ENCODE measurements at places on chromosomes 3 and 15. TPM values are rescaled to one million over a fixed set of nuclear protein-coding genes. Genes with fewer than 3 reads are reported as not detected.

The RRP9 gene
- 26.3 TPM for total RNA-seq

The PRSS50 gene
- total RNA-seq = not detected

The PPP1R14D gene
- total RNA-seq = not detected

The OR5AC2 gene
- not detected for total RNA-seq

The GOLGA8R gene
- 0.86 TPM for total RNA-seq

The ECE2 gene
- total RNA-seq = not detected

DNA sequence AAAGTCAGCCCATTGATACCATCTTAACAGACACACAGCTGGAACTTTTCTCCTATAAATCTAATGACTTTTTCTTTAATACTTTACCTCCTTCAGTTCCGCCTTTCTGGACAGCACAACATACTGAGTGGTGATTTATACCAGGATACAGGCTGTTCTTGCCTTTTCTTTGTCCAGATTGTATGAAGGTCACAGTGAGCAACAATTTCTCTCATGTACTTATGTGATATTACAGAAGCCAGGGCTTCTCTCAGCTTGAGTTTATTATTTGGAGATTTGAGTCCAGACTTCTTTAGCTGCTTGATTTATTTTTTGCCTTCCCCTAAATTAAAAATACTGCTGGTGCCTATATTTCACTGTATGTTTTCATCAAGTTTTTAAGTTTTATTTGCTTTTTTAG is 976.0 kb downstream of the ROBO2 start:
- DNase-seq = no peak

DNA sequence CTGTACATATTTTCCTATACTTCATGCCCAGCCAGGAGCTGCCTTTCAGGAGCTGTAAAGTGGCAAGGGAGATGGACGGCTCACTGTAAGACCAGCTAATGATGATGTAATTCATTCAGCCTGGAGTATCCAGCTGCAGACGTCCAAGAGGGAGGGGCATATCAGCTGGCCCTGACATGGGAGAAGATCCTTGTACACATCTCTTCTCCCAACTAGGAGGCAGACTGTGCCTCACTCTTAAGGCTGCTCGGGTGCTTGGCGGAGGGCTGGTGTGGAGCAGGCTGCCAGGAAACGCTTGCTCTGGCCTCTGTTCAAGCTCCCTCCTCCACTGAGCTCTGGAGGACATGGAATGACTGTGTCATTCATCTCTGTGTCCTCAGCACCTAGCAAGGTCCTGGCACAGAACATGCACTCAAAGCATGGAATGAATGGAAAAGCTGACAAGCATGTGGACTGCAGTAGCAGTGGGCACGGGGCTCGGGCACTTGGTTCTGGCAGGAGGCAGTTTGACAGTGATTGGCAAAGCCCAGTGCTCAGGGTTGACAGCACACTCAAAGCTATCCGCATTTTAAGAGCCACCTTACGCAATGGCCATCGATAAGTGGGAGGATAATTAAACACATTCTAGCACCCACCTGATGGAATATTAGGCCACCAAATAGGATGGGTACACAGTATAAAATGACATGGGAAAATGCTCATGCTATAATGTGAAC is 72.4 kb downstream of the TBC1D2B start:
- DNase-seq = peak; percentile 53

DNA sequence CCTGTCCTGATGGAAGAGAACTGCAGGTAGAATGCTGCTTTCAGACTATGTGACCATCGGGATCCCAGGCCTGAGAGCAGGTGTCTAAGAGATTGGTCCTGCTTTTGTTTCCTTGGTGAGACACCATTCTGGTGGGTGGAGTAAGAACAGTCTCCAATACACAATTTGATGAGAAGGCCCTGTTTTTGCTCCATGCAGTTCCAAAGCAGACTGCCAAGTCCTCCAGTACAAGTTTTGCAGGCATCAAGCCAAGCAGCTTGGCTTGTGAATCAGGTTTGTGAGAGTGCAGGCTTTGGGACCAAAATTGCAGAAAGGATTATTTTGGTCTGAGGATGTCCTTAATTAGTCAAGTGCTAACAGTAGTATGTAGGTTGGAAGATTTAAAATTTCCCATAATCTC is 381.6 kb downstream of the FOXP1 start:
- DNase-seq = peak; percentile 14

GRCh38 chr15:68078365-68078764 is 24.2 kb downstream of the PIAS1 start:
- no peak for DNase-seq

DNA sequence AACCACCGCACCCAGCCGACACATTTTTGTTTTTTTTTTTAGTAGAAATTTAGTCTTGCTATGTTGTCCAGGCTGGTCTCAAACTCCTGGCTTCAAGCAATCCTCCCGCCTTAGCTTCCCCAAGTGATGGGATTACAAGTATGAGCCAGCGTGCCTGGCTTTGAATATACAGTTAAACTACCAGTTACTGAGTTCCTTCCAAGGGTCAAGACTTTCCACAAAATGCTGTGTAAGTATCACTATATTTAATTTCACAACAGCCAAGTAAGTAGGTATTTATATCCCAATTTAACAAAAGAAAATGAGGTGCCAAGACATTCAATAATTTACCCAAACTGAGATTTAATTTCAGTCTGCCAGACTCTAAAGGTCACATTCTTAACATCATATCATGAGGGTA is 181.3 kb upstream of the TMC3 start:
- DNase-seq = no peak

DNA sequence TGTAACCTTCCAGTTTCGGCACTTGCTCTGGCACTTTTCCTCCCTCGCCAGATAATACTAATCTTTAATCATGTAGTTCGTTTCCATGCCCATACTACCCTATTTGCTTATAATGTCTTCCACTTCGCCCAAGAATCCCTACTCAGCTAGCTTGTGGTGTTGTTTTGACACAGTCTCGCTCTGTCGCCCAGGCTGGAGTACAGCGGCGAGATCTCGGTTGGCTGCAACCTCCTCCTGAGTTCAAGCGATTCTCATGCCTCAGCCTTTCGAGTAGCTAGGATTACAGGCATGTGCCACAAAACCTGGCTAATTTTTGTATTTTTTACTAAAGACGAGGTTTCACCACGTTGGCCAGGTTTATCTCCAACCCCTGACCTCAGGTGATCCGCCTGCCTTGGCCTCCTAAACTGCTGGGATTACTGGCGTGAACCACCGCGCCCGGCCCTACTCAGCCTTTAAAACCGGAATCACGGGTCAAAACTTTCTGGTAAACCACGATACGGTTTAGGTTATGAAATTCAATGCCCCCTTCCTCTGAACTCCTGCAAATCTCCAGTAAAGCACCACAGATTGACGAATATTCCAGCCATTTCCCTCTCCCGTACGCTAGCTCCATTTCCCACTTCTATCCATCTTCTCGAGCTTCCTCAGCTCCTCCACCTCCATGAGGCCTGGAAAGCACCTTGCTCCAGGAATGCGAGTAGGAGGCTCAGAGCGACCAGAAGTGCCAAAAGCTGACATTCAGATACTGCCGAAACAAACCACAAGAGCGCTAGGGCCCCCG is 878 bp upstream of the RAD51 start:
- DNase-seq = no peak

- DNase-seq = no peak
Observed at GRCh38 chr3:101642441-101642840, 34.5 kb downstream of the ZBTB11 start.

DNA sequence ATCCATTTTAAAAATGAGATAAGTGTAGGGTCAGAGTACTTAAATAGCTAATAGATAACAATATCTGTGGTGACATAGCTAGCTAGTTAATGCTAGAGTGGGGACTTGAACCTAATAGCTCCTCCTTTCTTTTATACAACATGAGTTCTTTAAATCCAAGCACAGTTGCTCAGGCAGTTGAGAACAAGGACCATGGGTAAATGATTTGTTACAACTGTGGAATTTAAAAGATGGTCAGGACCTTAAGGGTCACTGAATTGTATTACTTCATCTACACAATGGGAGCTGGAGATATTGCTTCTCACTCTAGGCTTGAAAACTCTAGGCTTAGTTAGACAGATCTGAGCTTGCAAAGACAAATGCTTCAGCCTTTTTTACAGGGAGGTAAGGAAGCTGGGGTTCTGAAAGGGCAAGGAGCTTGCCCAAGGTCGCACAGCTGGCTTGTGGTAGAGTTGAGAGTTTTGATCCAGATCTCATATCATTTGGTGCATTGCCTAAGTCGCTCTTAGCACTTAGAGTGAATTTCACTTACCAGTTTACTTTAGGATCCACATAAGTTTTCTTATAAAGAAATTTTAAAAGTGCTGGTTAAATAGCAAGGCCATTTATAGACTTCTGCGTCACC is 90.2 kb downstream of the EDEM1 start:
- DNase-seq = no peak

- no peak for DNase-seq
Observed at GRCh38 chr3:135779590-135780235, 185.8 kb upstream of the PPP2R3A start.

DNA sequence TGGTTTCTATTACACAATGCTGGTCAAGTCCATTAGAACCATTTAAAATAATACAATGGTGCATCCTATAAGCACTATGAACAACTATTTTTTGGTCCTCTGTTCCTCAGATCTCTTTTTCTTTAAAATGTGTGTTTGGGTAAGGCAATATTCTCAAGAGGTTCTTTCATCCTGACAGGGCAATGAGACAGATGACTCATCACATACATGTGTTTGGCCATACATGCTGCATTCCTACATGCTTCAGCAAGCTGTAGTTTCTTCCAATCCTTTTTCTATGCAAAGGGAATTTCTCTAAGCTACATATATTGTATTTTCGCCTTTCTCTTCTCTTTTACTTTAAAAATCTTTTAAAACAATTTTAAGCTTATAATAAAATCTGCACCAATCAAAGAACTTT is 52.7 kb downstream of the OTOL1 start:
- no peak for DNase-seq

DNA sequence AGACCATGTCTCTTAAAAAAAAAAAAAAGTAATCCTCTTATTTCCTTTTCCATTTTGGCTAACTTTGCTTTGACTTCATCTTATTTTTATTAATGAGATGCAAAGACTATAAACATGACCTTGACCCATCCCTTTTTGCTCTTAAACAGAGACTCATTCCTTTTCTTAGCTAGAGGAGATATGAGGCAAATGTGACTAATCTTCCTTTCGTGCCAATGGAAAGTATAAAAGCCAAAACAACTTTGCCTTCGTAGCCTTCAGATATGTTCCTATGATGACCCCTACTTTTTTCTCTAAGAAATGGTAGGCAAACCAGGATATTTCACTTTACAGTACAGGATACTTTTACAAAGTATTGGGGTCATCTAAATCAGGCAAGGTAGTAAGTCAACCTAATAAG is 36.9 kb upstream of the GOLGB1 start:
- DNase-seq = peak; percentile 84

DNA sequence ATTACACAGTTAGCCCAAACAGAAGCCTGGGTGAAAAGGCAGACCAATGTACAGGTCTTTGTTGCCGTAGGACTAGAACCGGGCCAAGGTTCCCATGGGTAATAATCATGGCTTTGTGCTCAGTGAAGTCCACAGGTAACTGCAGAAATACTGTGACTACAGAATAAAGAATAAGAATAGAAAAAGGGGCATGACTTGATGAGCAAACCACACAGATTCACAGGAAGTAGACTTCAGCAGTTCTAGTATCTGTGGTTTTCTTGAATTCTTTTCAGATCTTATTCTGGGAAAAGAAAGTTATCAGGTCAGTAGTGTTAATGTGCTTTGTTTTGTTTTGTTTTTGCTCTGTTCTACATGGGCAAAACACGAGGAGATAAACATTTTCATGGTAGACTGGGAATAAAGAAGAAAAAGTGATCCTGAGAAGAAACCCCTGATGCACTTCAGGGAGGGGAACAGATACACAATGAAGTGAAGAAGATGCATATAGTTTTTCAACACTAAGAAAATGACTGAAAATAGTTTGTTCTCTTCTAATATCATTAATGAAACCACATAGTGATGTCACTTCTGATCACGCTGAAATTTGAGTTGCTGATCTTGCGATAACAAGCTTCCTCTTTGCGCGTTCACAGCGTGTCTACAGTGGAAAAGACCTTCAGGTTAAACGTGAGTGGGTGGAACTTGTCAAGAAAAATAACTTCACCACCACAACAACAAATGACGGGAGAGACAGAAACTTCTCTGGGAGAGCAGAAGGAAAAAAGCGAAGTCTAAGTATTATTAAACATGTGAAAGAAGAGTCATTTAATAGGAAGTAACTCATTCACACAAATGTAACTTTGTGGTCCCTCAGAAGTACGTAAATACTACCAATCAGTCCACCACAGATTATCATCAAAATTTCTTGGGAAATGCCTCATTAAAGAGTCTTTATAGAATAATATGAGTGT is 315.8 kb upstream of the SATB1 start:
- no peak for DNase-seq

- DNase-seq = peak; percentile 26
Observed at GRCh38 chr3:17013050-17013449, 128.3 kb downstream of the PLCL2 start.

GRCh38 chr3:4763604-4764247 is 215.5 kb upstream of the BHLHE40 start:
- no peak for DNase-seq

DNA sequence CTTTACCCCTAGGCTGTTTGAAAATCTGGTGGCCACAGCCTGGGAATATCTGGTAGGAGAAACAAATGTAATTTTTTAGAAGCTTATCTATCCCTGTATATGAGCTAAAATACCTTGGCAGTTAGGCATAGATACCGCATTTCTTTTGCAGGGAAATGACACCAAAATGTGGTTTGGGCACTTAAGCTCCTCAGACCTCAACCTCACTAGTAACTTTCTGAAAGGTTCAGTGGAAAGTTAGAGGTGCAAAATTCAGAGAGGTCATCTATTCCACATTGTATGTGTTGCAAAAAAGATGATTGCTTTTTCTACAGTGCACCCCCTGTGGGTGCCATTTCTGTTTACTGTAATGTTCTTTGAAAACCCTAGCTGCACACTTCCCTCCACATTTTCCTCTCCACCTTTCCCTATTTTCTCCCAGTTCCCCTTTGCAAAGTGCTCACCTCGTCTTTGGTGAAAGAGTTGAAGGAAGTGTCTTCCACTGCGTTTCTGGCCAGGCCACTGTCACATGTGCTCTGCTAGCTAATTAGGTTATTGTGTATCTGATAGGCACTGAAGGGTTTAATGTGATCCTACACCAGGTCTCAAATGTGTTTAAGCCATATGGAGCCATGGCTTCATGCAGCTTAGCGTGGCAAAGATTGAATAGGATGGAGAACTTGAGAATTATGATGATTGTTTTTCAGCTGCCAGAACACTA is 1.3 kb downstream of the SACM1L start:
- DNase-seq = peak; percentile 40

GRCh38 chr3:158909870-158910269 is 108.0 kb downstream of the MFSD1 start:
- DNase-seq = peak; percentile 71

GRCh38 chr15:95284933-95285421 is 1045.5 kb upstream of the NR2F2 start:
- DNase-seq = no peak

- peak; percentile 92 for DNase-seq
Observed at GRCh38 chr3:110881069-110881468, 190.5 kb upstream of the NECTIN3 start.

- DNase-seq = peak; percentile 25
Observed at GRCh38 chr3:119769394-119770149, 12.3 kb upstream of the NR1I2 start.

GRCh38 chr3:139327861-139328260 is 16.0 kb upstream of the MRPS22 start:
- no peak for DNase-seq

All from M059J (cell line).